ENCODE measurements at places on chromosomes 12 and 14.

GRCh38 chr12:108589028-108589839 is 8.7 kb downstream of the TMEM119 start:
- no peak for DNase-seq

DNA sequence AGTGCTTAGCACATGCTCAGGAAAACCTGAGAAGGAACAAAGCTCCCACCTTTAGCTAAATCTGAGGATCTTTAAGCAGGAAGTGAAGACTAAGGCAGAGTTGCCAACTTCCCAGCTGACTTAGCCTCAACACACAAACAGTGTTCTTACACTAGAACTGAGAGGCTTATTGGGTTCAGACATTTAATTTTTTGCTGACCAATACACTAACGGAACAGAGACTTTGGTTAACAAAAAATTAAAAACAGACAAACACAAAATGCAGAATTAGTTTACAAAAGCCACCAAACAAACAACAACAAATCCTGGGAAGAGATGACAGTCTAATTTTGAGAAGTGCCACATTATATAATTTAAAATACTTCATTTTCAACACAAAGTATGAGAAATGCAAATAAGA is 1123.7 kb upstream of the ATXN7L3B start:
- DNase-seq, result no peak

- no peak for DNase-seq
Observed at GRCh38 chr12:46386360-46386867, 13.8 kb upstream of the SLC38A2 start.

- DNase-seq, result no peak
Observed at GRCh38 chr14:22185191-22185590, 403.8 kb downstream of the DAD1 start.

GRCh38 chr12:72888693-72889092 is 616.5 kb downstream of the TRHDE start:
- no peak for DNase-seq

- no peak for DNase-seq
Observed at GRCh38 chr12:24246934-24247333, 297.5 kb upstream of the SOX5 start.

DNA sequence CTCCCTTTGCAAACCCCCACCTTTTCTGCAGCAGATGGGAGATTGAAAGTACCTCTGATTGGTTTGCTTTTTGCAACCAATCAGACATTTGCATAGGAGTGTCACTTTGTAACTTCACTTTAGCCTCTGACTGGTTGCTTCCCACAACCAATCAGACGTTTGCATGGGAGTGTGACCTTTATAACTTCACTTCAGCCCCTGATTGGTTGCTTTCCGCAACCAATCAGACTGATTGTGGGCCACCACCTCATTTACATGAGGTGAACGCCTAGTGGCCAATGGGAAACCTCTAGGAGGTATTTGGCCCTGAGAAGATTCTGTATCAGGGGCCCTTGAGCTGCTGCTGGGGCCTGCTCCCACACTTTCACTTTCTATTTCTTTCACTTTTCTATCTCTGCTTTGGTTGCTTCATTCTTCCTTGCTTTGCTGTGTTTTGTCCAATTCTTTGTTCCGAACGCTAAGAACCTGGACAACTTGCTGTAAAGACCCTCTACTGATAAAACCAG is 106.0 kb upstream of the PRICKLE1 start:
- DNase-seq, result no peak

- no peak for DNase-seq
Observed at GRCh38 chr12:39224971-39225370, 217.9 kb downstream of the KIF21A start.

DNA sequence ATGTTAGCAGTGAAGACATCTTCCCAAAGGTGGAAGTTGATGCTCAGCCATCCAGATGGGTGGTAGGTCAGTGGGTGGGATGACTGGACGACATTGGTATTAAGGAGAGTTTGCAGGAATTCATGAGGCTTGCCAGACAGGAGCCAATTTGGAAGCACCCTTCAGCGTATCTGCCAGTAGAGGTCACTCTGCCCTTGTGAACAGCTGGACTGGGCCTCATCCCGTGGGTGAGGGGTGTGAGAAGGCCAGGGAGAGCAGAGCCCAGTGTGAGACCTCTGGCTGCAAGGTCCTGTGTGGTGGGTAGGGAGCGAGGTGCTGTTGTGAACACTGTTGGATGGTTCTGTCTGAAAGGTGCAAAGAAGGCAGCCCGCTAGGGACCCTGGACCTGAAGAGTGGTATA is 37.7 kb downstream of the SLC5A8 start:
- no peak for DNase-seq

DNA sequence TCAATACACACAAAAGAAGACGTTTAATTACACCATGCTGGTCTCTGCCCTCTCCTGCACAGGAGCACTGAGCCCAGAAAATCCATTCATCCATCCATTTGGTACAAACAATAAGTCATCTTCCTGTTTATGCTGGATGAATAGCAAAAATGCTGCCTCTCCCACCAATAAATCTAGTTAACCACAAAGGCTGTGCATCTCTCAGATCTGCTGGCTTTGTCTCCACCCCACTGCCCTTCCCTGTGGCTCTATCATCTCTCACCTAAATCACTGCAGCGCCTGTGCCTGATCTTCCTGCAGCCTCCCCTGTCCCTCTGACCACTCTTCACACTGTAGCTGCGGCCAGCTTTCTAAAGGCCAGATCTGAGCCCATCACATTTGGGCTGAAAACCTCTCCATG is 72.9 kb upstream of the DDX11 start:
- DNase-seq, result no peak

- peak; percentile 53 for DNase-seq
Observed at GRCh38 chr12:22100958-22101748, 55.1 kb downstream of the CMAS start.

- DNase-seq, result no peak
Observed at GRCh38 chr12:103679421-103680170, 92.5 kb downstream of the STAB2 start.

- no peak for DNase-seq
Observed at GRCh38 chr12:106747973-106748436, 26.5 kb upstream of the RIC8B start.

- DNase-seq, result no peak
Observed at GRCh38 chr14:32244404-32244803, 41.3 kb upstream of the RNU6-8 start.

- no peak for DNase-seq
Observed at GRCh38 chr14:101561145-101561896, at the start of gene DIO3. DIO3 (plus strand) TSS chr14:101561495.

DNA sequence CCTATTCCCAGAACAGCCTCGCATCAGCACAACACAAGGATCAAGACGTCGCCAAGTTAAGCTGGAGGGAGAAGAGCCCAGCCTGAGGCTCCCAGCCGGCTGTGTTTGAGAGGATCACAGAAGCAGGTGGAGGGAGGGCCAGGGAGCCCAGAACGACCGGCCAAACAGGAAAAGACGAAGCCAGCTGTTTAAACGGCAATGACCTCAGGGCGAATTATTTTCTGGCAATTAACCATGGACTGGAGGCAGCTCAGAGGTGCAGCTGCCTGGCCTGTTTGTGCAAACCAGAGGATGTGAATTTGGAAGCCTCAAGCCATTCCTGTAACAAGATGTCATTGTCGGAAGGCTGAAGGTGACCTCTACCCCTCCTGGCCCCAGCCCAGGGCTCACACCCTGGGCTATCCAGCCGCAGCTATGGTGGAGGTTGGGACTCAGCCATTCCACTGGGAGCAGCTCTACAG is 175.8 kb upstream of the PRMT8 start:
- no peak for DNase-seq

- no peak for DNase-seq
Observed at GRCh38 chr12:7265251-7265650, 38.6 kb upstream of the ACSM4 start.

- no peak for DNase-seq
Observed at GRCh38 chr12:60120199-60120598, 524.4 kb downstream of the SLC16A7 start.

DNA sequence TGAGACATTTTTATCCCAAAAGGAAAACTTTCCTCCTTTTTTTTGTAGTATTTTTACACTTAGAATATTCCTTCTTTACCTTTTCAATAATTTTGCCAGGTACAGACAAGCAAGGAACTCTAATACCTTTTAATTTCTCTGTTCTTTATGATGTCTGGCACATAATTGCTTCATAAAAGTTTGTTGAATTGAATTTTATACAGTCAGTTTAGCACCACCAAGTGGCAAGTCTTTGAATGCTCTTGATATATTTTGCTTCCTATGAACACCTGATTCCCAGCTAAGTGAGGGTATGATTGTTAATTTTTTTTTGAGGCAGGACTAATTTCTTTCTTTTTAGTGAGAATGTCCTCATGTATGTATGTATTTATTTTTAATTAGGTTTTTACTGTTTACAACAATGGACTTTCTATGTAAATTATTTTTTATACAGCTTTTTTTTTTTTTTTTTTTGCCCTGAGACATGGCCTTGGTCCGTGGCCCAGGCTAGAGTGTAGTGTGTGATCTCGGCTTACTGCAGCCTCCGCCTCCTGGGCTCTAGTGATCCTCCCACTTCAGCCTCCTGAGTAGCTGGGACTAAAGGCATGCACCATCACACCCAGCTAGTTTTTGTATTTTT is 6.9 kb downstream of the TBC1D15 start:
- no peak for DNase-seq

DNA sequence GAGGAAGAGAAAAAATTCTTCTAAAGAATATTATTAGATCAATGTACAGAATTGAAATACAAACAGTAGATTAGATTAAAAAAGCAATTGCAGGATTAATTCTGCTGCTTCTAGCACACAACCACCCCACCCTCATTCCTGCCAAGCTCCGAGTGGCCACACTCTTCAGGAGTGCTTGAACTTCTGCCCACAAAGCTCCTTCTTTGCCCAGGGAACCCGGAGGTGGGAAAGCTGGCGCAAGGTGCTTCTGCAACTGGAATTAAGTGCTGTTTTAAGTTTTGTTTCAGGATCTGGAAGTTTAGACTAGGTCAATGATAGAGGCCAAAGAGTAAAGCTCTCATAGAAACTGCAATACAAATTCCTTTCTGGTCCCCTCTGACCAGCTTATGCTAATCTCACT is 94.1 kb upstream of the BMP4 start:
- no peak for DNase-seq

DNA sequence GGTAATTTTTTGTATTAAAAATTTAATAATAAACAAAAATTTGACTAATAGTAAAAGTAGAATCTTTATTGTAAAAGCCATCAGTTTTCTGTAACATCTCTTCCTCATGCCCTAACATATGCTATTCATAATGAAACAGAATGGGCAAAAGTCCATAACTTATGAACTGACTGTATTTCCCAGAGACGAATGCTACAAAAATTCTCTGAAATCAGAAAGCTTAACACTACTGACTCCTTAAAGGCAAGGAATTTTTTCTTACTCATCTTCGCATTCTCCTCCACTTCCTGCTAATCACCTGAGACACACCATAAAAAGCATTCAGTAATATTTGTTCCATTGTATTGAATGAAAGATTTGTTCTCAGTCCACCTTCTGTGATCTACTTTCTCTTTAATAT is 17.6 kb downstream of the MON2 start:
- DNase-seq, result no peak

DNA sequence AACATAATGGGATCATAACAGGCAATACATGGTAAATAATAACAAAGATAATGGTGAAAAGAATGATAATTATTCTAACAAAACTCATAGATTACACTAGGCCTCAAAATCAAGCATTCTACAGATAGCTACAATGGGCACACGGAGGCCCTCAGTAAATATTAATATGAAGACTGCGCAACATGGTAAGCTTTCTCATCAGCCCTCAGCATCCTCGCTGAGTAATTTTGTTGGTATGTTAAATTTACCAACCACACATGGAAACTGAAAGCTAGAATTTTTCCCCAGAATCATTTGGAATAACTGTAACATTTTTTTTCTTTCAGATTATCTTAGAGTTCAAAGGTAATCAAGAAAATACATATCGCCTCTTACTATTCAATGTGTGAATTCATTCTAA is 74.2 kb upstream of the PYGL start:
- DNase-seq, result no peak

DNA sequence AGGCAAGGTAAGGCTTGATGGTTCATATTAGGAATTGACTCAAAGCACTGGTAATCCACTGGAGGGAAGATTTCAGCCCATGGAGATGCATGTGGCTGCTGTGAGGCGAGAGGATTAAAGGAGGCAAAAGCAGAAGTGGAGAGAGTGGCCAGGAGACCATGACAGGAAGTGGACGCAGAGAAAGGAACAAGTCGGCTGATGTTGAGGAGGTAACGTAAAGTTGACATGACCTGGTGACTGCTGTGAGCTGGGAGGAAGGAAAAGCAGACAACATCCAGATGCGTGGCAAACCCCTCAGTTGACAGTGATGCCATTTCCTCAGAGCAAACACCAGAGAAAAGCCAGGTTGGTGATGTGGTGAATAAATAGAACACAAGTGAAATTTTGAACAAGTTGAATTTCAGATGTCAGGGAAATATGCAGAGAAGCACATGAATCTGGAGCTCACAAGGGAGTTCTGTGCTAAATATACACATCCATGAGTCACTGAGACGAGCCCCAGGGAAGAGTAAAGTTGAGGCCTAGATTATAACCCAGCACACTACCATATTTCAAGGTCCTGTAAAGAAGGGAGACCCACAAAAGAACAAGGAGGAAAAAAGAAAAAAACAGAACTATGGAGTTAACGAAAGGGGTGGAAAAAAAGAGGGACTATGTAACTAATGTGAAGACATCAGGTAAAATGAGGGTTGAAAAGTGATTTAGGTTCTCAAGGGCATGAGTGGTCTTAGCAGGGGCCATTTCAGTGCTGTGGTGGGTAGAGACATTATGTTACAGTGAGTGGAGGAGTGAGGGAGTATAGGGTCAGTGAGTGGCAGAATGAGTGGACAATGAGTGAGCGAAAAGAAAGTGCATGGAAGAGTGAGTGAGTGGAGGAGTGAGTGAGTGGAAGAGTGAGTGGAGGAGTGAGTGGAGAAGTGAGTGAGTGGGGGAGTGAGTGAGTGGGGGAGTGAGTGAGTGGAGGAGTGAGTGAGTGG is 61.6 kb upstream of the GZMB start:
- DNase-seq, result no peak

- DNase-seq, result no peak
Observed at GRCh38 chr12:105212438-105212837, 23.5 kb downstream of the APPL2 start.

- DNase-seq, result no peak
Observed at GRCh38 chr14:75259510-75259855, 19.1 kb upstream of the FOS start.

- DNase-seq, result no peak
Observed at GRCh38 chr14:69816216-69816615, 19.2 kb upstream of the SLC10A1 start.

- DNase-seq, result no peak
Observed at GRCh38 chr12:97276661-97277429, 185.8 kb upstream of the RMST start.

DNA sequence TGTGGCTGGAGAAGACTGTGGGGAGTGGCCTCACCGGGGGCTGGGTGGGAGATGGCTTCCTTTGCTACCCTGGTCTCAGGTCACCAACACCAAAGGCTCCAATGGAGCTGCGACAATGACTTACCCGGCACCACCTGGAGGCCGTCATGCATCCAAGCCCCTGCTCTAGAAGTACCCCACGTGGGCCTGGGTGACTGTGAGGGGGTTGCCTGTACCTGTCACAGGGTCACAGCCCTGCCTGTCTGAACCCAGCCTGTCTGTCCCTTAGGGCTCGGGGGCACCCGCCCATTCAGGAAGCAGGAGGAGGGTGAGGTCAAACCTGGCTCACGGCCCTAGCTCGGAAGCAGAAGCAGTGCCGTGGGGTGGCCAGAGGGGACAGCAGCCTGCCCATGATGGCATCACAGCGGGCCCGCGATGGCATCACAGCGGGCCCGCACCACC is 18.9 kb downstream of the ABCB9 start:
- no peak for DNase-seq

GRCh38 chr12:120849765-120850164 is 54.4 kb downstream of the SPPL3 start:
- peak; percentile 23 for DNase-seq

- no peak for DNase-seq
Observed at GRCh38 chr12:66859751-66860440, 181.0 kb upstream of the GRIP1 start.

All from keratinocyte (primary cell).